Fibroblast of skin of left biceps (primary cell): ENCODE measurements at places on chromosomes 12 and 14.

DNA sequence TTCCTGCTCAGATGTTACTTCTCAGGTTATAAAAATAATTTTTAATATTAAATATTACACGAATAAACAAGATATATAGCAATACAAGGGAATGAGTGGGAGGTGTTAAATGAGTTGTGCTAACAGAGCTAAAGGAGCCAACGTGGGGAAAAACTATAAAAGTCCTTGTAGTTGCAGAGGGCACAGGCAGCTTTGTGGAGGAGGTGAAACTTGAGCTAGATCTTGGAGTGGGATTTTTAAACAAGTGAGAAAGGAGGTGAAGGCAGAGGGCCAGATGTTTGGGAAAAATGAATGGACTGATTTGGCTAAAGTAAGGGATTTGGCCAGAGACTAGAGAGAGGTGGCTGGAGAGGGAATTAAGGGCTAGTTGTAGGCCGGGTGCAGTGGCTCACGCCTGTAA lies 5.2 kb upstream of the FKBP11 start:
- DNase-seq = no peak

- DNase-seq = no peak
Measured at GRCh38 chr14:57189070-57189469, 79.6 kb downstream of the EXOC5 start.

GRCh38 chr12:11075642-11076041 lies 13.5 kb upstream of the TAS2R46 start:
- no peak for DNase-seq

- no peak for DNase-seq
Measured at GRCh38 chr14:63478010-63478409, 65.2 kb downstream of the PPP2R5E start.

GRCh38 chr14:62626416-62626815 lies 418.8 kb downstream of the KCNH5 start:
- DNase-seq = no peak

DNA sequence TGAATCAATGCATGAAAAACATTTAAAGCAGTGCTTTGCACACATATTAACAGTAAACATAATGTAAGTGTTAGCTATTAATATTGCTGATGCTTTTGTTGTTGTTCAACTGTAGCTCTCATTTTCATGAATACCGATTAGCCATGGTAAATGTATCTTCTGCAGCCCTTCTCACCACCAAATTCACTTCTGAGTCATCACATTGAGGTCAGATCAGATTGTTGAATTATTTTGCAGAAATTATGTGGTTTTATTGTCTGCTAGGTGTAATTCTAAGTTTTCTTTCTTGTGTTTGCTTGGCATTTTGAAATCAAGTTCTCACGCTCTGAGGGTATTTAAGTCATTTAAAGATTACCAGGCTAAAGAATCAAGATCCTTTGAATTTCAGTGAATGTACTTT lies 74.6 kb downstream of the AKAP6 start:
- DNase-seq = no peak

DNA sequence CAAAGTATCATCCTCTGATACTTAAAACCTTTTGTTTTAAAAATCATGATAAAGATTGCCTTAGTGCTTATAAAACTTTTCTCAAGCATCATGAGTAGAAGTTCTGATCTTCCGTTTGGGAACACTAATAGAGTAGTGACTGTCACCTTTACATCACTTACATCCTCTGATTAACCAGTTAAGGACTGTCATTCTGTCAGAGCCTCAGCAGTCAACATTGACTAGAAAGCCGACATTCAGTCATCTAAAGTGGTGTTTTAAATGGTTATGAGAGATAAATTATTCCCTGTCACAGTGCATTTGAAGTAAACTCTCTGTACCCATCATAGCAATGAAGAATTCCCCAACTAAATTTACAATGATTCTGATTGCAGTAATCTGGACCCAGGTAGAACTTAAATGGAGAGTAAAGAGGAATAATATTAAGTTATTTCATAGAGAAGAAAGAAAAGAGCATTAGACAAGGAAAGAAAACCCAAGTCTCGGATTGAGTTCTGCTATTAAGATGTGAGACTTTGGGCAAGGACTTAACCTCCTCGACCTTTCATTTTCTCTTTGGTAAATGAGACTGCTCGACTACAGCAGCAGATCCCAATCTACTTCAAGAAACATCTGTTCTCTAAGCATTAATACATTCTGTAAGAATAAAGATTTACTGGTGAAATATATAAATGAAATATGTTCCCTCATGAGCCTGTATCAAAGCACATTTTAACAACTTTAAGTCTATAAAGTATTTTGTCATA lies 563.9 kb upstream of the LMO3 start:
- DNase-seq = no peak

DNA sequence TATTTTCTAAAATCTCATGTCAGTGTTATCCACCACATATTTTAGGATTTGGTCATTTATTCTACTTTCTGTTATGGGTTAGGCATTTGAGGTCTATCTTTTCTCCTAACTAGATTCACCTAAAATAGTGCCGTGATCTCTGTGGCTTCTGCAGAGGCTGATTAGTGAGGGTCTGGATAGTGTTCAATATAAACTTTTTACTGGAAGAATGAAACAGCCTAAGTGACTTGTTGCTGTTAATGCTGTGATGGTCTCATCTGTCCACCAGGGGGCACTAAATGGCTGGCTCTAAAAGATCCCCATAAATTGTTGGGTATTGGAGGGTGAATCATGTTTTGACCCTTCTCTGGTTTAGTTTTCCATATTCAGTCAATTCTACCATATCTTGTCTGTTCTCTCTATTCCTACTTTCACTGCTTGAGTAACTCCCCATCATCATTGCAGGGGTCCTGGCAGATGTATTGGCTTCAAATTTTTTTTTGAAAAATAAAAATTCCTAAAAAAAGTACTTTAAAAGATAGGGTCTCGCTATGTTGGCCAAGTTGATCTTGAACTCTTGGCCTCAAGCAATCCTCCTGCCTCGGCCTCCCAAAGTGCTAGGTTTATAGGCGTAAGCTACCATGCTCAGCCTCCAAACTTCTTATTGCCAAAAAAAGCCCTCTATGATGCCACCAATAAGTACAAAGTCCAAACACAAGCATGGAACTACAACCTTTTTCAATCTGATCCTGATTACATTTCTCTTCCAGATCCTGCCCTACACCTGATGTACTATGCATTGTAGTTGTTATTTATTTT lies 6.9 kb downstream of the PABPN1 start:
- DNase-seq = peak; percentile 36

DNA sequence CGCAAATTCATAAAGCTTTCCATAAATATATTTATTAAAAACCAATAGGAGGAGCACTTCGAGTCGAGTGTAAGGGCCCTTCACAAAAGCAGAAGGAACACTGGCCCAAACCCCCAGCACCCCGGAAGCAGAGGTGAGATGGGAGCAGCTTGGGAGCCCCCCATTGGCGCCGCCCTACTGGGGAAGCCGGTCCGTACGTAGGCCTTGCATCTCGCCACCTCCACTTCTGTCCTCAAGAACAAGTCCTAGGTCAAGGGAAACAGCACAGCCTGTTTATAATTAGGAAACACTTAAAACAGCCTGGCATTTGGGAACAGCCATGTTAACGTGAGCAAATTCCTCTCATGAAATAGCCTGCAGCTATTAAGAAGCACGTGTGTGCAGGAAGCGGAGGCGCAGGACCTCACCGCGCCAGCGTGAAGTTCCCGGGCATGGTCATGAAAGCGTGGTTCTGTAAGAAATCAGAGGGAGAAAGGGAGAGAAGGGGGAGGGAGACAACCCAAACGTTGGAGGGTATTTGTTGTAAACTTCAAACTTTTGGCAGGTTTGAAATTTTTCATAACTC lies 7.7 kb downstream of the ANKRD9 start:
- DNase-seq = no peak

DNA sequence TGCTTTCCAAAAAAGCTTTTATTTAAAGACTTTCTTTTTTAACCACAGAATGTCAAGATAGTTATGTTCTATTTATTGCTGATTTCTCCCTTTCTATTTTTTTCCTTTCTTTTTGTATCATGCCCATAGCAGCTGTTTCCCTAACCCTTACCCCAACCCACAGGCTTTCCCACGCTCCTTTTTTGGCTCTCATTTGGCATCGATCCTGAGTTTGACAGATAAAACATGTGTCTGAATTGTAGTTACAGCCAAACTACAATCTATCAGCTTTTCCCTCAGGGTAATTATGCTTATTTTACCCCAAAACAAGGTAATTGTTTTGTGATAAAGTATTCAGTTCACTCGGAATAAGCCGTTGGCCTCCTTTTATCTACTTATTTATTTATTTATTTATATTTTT lies 46.7 kb downstream of the PDE3A start:
- DNase-seq = no peak

- no peak for DNase-seq
Measured at GRCh38 chr14:99936056-99936455, 129.2 kb upstream of the EVL start.

DNA sequence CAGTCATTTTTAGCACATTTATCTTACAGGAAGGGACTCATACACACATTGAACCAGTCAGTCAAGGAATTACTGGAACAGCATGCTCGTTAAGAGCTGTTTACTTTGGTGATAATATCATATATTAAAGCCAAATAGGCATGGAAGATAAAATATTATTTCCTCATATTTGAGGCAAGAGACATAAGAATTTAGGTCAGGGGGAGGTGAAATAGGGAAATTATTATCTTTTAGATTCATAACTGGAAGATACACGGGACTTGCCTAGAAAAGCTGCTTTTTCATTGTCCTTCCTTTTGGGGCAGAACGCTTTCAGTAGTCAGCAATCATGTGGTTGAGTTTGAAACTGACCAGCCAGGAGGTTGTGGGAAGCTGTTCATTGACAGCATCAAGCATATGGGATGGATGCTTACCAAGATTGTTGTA lies 72.5 kb downstream of the NTN4 start:
- DNase-seq = no peak

DNA sequence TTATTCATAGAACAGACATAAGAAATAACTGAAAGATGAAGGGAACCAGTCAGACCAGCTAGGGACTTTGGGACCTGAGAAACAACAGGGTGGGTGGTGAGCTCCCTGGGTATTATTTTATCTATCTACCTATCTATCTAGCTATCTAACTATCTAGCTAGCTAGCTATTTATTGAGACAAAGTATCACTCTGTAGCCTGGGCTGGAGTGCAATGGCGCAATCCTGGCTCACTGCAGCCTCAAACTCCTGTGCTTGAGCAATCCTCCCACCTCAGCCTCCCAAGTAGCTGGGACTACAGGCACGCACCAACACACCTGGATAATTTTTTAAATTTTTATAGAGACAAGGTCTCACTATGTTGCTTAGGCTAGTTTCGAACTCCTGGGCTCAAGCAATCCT lies 127.6 kb downstream of the DPF3 start:
- no peak for DNase-seq

- DNase-seq = no peak
Measured at GRCh38 chr12:76916170-76916540, 37.3 kb upstream of the CSRP2 start.

DNA sequence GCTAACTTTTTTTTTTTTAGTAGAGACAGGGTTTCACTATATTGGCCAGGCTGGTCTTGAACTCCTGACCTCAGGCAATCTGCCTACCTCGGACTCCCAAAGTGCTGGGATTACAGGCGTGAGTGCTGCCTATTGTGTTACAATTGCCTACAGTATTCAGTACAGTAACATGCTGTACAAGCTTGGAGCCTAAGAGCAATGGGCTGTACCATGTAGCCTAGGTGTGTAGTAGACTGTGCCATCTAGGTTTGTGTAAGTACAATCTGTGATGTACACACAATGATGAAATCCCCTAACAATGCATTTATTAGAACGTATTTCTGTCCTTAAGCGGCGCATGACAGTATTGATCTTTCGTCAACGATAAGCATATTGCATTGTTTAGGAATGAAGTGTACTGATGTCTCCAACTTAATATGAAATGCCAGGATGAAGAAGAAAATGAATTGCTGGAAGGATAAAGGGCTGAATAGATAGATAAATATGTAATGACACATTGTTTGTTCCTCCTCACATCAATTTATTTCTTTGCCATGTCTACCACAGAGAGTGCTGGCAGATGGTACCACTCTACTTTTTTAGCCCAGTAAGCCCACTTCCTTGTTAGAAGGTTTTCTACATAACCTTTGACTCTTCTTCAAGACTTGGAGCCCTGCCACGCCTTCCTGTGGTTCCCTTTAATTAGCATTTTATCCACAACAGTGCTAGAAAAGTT lies 467.5 kb downstream of the VRK1 start:
- no peak for DNase-seq

DNA sequence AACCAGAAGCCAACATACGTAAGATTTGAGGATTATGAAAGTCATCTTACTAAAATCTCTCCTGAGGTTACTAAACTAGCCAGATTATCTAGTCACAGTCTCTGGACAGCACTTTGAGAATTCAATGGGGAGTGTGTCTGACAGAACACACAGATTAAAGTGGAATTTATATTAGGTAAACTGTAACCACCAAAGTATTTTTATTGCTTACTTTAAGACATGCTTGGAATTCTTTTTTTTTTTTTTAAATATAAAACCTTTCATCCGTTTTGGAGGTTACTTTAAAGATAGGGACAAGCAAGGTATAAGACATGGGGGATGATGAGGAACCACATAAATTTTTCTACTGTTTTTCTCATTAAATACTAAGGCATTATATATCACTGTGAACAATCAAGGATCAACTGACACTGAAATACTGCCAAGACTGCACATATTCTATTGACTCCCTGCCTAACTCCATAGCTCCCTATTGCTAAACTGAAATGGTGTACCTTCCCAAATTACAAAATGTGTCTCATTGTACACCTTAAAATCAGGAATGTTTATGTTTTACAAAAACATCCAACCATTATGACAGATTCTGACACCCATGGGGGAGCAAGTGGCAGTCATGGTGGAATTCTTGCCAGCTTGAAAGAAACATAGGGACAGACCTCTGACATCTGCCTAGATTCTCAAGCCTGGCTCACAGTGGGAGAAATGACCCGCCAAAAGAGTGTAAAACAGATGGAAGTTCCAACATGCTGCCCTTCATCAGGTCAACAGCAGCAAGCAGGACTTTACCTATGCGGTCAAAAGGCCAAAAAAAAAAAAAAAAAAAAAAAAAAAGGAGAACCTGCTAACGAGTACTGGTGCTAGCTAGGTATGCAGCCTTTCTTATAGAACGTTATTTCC lies 239.3 kb downstream of the MED13L start:
- peak; percentile 43 for DNase-seq

- no peak for DNase-seq
Measured at GRCh38 chr12:113104953-113105510, 30.5 kb downstream of the RASAL1 start.

DNA sequence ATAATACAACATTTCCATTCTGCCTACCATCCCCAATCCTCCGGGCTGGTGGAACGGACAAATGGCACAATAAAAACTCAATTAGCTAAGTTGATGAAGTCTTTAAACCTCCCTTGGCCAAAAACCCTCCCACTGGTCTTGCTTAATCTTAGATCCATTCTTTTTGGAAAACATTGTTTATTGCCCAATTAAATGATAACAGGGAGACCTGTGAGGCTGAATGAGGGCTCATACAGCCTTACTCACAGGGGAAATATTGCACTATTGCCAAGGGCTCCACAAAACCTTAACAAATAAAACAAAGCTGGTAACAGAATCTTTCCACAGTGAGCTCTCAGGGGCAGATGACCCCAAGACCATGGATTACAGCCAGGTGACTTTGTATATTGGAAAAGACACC lies 7.8 kb upstream of the PSMC1 start:
- DNase-seq = no peak
